NCI-H1105 (cell line): ENCODE measurements at places on chromosomes 7 and 10.
A peak's percentile ranks its signal among the peaks of the same experiment; 100 is the strongest.

GRCh38 chr10:35331894-35332640 lies 4.2 kb upstream of the CCNY start:
- DNase-seq, result no peak

- DNase-seq, result no peak
Observed at GRCh38 chr10:117071286-117072050, 66.5 kb upstream of the SHTN1 start.

DNA sequence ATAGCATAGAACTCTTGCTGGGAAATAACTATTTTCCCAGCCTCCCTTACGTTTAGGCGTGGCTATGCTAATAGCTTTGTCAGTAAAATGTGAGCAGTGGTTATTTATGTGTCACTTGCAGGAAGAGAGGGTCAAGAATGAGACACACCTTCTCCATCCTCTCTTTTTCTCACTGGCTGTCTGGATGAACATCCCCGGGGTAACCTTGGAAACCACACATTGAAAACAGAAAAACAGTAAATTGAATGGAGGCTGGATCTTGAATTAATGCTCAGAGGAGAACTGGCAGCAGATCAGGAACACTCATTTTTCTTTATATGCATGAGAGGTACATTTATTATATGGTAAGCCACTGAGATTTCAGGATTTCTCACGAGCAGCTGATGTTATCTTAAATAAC lies 127.6 kb downstream of the DNAJB9 start:
- DNase-seq, result no peak

DNA sequence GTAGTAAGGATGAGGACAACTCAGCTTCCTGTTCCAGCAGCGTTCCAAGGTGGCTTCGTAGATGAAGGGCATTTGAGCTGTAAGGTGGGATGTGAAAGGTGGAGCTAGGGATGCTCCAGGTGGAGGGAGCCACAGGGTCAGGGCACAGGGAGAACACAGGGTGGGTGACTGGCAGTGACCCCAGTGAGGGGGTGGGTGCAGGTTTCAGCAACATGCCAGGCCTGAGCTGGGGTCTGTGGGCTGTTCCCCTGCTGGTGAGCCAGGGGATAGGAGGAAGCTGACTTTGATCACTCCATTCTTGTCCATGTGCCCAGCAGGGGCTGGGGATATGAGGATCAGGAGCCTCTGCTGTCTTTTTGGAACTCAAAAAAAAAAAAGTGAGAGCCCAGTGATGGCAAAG lies 33.2 kb downstream of the CDH23 start:
- no peak for DNase-seq

- DNase-seq, result no peak
Observed at GRCh38 chr7:70712942-70713341, 419.0 kb upstream of the GALNT17 start.

- no peak for DNase-seq
Observed at GRCh38 chr10:78313636-78314035, 280.0 kb downstream of the RPS24 start.

- no peak for DNase-seq
Observed at GRCh38 chr10:6239213-6239991, 36.7 kb downstream of the PFKFB3 start.

DNA sequence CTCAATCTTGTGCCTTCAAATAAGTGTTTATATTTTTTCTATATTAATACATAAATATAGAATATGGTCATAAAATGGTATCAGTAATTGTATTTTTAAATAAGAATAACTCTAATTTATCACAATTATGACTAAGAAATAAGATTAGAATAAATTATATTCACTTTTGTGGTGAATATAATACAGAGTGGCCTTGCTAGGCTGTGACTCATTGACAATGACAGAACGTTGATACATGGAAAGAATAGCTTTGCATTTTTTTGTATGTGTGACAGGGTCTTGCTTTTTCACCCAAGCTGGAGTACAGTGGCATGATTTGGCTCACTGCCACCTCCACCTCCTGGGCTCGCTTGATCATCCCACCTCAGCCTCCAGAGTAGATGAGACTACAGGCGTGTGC lies 47.8 kb upstream of the PCLO start:
- DNase-seq, result no peak

- peak; percentile 27 for DNase-seq
Observed at GRCh38 chr7:7761340-7761973, 43.0 kb upstream of the RPA3 start.

GRCh38 chr7:96052860-96053470 lies 268.9 kb downstream of the SLC25A13 start:
- DNase-seq, result peak; percentile 81

GRCh38 chr7:31251441-31251840 lies 89.1 kb downstream of the NEUROD6 start:
- DNase-seq, result no peak

DNA sequence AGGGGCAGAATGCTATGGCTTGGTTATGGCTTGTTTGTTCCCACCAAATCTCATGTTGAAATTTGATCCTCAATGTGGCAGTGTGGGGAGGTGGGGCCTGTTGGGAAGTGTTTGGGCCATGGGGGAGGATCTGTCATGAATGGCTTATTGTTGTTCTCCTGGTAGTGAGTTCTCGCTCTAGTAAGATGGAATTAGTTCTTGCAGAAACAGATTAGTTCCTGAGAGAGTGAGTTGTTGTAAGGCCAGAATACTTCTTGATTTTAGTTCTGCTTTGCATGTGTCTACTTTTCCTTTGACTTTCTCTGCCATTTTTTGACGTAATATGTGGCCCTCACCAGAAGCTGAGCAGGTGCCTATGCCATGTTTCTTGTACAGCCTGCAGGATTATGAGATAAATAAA lies 188.2 kb downstream of the KIF20B start:
- DNase-seq, result no peak

DNA sequence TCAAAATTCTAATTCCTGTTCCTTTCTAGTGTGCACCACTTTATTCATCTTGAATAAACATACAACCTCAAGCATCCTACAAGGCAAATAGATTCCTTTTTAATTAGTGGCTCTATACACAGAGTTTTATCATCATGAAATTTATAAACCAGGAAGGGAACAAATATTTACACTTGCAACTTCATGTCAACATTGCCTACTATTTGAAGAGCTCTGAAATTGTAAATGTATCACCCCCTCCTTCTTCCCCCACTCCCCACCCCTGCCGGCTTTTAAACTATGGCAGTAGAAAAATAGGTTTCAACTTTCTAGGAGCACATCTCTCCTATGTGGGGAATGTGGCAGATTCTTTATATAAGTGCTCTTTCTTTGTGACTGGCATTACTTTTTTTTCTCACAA lies 49.6 kb downstream of the KAT6B start:
- DNase-seq, result no peak

DNA sequence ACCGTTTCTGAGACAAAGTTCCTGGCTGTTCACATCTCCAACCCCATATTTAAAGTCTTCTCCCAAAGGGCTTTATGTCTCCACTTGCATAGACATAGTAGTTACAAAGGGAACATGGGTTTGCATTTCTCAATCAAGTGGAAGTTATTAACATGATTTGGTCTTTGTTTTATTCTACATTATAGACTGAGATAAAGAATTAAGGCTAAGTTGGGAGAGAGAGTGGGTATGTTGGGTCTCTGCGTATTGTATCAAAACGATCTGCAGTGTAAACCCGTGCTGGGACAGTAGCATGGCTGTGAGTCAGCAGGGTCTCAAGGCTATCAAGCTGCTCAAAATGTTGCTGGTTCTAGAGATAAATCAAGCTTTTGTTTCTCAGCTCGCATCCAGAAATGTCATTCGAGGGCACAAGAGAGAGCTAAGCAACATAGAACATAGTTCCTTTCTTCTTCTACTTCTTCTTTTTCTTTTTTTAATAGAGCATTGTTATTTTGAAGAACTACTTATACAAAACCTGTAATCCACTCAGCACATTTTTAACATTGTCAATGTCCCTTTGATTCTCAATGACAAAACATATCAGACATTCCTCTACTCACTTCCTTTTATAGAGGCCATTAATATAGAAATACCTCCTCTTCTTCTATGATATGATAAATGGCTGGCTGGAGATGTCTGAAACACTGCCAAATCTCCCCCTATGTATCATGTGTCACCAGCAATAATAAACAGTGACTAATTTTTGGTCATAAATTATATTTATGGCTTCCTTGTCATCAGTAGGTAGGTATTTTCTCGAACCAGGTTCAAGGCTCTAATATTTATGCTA lies 34.5 kb upstream of the RHOBTB1 start:
- DNase-seq, result peak; percentile 42

GRCh38 chr7:155294511-155294778 lies 3.2 kb upstream of the INSIG1 start:
- no peak for DNase-seq

GRCh38 chr7:10643545-10643944 lies 330.1 kb upstream of the PHF14 start:
- no peak for DNase-seq

- no peak for DNase-seq
Observed at GRCh38 chr7:144531181-144531580, 127.7 kb upstream of the NOBOX start.

DNA sequence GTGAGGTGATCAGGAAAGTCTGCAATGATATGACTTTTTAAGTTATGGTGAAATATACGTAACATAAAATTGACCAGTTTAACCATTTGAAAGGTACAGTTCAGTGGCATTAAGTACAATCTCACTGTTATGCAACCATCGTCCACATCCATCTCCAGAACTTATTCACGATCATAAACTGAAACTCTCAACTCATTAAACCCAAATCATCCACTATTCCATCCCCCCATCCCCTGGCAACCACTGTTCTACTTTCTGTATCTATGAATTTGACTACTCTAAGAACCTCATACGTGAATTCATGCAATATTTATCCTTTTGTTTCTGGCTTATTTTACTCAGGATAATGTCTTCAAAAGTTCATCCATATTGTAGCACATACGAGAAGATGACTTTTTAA lies 48.4 kb downstream of the TFAM start:
- DNase-seq, result no peak

- DNase-seq, result no peak
Observed at GRCh38 chr7:19439517-19439916, 269.3 kb downstream of the POLR1F start.

DNA sequence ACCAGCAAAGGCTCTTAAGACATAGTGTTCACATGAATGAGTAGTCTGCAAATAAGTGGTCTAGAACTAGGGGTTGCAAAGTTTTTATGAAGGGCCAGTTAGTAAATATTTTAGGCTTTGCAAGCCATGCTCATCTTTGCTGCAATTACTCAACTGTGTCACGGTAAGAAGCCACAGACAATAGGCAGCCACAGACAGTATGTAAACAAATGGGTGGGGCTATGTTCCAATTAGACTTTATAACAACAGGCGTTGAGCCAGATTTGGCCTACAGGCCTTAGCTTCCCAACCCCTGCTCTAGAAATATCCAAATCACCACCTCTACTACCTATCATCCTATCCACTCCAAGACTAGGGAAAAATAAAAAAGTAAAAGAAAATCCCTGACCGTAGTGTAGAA lies 9.2 kb downstream of the IKZF5 start:
- peak; percentile 8 for DNase-seq

DNA sequence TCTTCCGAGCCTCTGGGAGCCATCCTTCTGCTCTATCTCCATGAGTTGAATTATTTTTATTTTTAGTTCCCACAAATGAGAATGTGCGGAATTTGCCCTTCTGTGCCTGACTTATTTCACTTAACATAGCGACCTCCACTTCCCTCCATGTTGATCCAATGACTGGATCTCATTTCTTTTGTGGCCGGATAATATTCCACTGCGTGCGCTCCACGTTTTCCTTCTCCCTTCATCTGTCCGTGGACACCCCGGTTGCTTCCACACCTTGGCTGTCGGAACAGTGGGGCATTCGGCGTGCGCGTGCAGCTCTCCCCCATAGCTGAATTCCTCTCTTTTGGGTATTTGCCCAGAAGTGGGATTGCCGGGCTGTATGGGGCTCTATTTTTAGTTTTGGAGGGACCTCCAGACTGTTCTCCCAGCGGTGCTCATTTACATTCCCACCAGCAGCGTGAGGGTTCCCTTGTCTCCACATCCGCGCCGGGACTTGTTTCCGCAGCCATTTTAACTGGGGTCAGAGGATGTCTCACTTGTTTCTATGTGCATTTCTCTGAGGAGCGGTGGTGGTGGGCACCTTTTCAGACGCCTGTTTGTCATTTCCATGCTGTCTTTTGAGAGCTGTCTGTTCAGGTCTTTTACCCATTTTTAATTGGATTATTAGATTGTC lies 51.0 kb upstream of the SUN1 start:
- no peak for DNase-seq

DNA sequence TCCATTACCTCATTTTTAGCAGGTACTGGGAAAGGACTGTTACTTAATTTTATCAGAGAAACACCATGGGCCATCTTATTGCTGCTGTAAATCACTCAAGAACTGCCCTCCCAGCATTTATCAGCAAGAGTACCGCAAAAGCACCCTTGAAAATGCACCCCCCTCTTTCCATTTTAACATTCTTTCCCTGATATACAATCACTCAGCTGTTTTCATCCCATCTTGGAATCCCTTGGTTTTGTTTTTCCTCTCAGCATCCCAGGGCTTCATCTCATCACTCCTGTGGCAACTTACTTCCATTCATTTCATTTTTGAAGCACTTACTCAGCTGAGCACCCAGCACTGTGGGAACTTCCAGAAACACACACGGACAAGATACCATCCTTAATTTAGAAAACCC lies 36.5 kb downstream of the RAPGEF5 start:
- DNase-seq, result no peak

GRCh38 chr7:151824373-151824933 lies 52.5 kb downstream of the PRKAG2 start:
- no peak for DNase-seq

GRCh38 chr7:4962872-4963775 lies 4.1 kb upstream of the MMD2 start:
- no peak for DNase-seq

- no peak for DNase-seq
Observed at GRCh38 chr10:82925547-82925946, 1050.6 kb downstream of the NRG3 start.
